Esophagus (tissue), 2 donors: ENCODE measurements at places on chromosomes 7 and 10. TPM values are rescaled to one million over a fixed set of nuclear protein-coding genes. Genes with fewer than 3 reads are reported as not detected.

Gene HMX3
- polyA plus RNA-seq: not detected

Gene JAKMIP3
- polyA plus RNA-seq: 0.12 TPM

Gene C10orf67
- polyA plus RNA-seq: 0.08 TPM

Gene PHF14
- polyA plus RNA-seq: 10.2 TPM

Gene COBL
- polyA plus RNA-seq: 6.1 TPM
